ENCODE measurements at places on chromosomes 13 and 19.

GRCh38 chr13:102812611-102813287 lies 13.8 kb downstream of the BIVM start:
- DNase-seq, result no peak

DNA sequence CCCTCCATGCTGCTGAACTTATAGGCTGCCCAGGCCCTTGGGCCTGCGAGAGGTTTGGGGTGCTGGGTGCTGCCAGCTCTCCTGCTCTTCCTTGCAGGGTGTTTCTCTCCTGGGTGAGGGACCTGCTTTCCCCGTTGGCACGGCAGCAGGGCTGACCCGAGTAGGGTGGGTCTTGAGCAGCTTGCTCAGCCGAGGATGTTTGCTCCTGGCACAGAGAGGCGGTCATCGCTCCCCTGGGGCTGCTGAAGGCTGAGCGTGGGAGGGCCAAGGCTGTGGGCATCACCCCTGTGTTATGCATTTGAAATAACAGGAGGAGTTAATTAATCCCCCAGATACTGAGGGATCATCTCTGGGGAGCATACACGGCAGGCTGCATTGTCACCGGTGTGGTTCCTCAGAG lies 5.3 kb downstream of the KCTD15 start:
- DNase-seq, result no peak

DNA sequence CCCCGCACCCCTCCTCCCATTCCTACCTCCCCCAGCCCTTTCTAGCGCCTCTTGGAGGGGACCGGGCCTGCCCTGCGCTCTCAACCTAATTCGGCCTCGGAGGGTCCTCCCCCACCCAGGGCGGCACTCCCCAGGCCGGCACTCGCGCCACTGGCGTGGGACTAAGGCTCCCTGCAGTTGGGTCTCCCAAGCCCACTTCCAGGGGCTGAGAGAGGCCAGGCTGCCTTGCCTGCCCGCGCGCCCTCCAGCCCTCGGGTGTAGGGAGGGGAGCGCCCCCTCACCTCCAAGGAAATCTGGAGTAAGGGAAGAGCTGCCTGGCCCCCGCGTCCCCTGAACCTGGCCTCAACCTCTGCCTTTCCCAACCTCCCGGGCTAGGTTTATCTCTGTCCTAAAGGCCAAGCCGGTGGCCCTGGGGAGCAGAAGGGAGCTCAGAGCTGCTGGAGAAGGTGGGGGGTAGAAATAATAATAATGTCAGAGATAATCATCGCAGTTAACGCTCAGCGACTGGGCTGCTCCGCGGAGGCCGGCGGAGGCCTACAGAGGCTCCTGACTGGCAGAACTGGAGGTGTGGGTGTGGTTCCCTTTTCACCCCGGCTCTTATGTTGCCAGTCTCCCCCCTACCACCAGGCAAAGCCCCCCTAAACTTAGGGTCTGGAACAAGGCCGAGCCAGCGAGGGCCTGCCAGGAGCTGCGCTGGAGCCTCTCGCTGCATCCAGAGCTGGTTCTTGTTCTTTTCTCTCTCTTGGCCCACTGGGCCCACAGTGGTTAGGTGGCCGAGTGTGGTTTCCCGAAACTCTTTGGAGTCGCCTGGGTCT lies 9.6 kb downstream of the ZIC2 start:
- DNase-seq, result no peak

DNA sequence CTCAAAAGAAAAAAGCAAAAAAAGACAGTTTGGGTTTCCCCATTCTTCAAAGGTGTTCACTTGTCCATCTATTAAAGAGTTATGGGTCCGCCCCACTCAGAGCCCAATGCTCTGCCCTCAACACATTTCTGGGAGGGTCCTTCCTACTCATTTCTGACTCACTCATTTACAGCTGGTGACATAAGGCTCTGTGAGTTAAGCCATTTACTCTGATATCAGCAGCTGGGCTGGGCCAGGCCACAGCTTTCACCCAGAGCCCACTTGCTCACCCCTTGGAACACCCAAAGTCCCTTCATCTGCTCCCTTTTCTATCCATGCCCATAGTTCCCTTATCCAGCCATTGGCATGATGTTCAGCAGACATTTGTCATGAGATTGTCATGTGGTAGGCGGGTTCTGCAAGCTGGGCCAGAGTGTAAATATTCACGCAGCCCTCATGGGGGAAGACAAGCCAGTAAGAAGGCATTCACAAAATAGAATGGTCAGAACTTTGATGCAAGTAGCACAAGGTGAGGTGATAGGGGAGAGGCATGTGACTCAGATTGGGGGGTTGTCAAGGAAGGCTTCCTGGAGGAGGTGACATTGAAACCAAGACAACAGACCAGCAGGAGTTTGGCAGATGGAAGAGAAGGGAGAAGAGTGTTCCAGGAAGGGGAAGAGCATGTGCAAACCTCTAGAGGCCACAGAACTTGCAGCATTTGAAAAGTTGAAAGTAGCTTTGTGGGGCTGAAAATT lies 5.9 kb downstream of the MAST1 start:
- no peak for DNase-seq

GRCh38 chr13:52665325-52665724 lies 12.7 kb downstream of the SUGT1 start:
- DNase-seq, result peak; percentile 43

GRCh38 chr13:24679686-24680085 lies 522 bp upstream of the ATP12A start:
- DNase-seq, result no peak

GRCh38 chr19:17172624-17173345 lies 42.4 kb upstream of the USE1 start:
- peak; percentile 32 for DNase-seq

- DNase-seq, result no peak
Measured at GRCh38 chr19:32197896-32198882, 147.2 kb upstream of the ZNF507 start.

DNA sequence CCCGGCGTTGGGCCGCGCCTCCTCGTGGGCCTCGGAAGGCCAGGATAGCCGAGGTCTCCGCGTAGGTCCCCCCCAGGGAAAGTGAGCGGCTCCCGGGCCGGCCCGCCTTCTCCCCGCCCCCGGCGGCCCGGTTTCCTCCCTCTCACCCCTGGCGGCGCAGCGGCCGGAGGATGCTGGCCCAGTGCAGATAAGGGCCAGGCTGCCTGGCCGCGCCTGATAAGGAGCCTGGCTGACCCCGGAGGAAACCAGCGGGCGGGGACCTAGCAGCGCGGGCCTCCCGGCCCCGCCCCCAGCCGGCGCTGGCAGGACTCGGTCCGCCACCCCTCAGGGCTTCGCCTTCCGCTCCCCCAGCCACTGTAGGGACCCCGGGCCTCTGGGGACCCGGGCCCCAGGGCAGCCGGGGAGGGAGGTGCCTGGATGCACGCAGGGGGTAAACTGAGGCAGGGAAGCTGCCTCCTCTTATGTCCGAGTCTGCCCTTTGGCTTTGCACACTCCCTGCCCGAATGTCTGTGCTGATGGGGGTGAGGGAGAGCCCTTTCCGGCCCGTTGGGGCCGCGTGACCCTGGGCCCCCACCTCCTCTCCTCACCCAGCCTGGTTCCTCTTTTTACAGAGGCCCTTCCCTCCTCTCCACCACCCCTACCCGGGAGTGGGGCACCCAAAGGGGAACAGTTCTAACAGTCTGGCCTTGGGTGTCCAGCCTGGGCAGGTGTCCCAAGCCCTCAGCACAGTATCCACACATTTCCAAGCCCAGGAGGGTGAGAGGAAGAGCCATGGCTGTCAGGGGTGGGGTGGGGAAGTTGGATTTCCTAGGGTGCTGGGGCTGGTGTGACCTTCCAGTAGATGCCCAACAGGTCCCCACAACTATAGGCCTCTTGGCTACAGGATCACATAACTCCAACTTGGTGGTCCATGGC lies at the start of gene LYL1:
Gene LYL1, minus strand, starts transcription at position 193 of the 915 bp plus-strand sequence. CDS start 1,687 bp downstream, outside the sequence.
- no peak for DNase-seq

GRCh38 chr13:89891416-89891815 lies 1456.1 kb upstream of the MIR17HG start:
- no peak for DNase-seq

DNA sequence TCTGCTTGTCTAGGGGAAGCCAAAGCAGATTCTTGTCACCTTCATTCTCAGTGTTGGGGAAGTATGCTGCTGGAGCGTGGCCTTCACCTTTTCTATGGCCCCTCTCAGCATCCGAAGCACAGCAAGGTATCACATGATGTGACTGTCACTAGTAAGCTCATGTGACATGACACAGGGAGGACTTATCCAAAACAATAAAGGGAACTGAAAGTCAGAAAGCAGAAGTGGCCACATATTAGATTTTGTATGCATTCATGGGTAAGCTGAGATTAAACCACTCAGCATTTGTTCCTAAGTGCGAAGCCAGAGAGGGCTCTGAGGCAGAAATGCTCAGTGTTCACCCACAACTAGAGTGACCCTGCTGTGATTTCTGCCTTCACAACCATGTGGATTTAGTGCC lies 72.8 kb upstream of the PCDH8 start:
- no peak for DNase-seq

- no peak for DNase-seq
Measured at GRCh38 chr13:98548230-98548629, 28.7 kb downstream of the STK24 start.

DNA sequence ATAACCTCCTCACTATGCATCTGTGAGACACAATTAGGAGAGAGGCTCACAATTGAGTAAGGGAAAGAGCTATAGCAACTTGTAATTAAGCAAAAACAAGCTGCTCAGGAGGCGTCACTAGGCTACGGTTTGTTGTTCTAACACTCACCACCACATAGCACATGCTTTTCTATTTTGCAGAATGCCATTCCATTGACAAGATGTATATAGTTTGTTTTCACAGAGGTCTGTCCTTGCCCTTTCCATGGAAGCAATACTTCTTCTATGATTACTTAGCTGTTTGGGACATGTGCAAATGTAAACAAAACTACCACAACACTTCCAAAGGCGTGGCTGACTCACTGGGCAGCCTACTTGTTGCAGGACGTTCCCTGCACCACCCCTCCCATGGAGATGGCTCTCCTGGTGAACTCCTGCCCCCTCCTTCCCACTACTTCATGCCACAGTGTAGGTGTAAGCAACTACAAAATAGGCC lies 33.9 kb upstream of the FAM216B start:
- DNase-seq, result no peak

GRCh38 chr19:7216373-7216902 lies 77.8 kb downstream of the INSR start:
- DNase-seq, result no peak

DNA sequence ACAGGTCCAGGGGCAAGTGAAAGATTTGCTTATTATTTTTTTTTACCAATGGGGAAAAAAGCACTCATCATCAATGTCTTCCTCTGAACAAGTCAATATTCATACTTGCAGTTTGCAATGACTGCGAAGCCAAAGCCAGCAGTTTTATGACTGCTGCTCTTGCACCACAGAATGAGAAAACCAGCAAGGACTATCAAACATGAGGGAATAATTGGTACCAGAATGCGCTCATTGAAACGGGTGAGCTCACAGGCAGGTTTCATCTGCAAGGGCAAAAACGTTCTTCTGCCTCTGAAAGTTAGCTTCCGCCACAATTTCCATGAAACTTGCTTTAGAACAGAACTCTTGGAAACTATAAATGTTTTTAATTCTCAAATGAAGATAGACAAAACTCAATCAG lies 5.5 kb downstream of the DLEU7 start:
- no peak for DNase-seq

- peak; percentile 91 for DNase-seq
Measured at GRCh38 chr19:33678796-33679585, 57.2 kb downstream of the CHST8 start.

GRCh38 chr13:33918199-33918932 lies 100.4 kb downstream of the RFC3 start:
- DNase-seq, result no peak

DNA sequence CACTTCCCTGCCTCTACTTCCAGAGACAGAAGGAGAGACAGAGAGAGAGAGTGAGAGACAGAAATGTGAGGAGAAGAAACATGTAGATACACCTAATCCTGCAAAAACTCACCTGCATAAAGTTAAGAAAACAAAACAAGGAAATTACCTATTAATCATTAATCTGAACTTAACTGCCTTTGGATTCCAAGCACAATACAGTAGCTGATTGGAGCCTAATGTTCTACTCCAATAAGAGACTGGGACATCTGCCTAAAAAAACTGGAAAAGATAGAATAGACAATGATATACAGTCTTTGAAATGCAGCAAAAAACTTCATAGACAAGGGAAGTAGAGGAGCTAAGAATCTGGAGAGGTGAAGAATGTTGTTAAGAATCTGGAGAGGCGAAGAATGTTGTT lies 910.2 kb upstream of the SLC10A2 start:
- no peak for DNase-seq

DNA sequence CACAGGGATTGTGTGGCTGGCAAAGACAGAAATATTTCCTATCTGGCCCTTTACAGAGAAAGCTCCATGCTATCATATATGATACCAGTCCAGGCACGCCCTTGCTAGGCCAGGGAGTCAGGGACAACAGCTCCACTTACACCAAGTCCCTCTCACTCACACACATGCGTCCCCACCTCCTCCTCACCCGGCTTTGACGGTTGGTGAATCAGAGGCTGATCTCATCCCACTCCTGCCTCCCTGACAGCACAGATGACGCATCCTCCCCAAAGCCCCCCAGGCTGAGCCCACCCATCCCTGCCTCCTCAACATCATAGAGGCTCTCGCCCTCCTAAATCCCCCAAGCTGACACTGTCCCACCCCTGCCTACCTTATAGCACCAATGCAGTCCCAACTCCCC lies 62.7 kb downstream of the F2RL3 start:
- peak; percentile 74 for DNase-seq

DNA sequence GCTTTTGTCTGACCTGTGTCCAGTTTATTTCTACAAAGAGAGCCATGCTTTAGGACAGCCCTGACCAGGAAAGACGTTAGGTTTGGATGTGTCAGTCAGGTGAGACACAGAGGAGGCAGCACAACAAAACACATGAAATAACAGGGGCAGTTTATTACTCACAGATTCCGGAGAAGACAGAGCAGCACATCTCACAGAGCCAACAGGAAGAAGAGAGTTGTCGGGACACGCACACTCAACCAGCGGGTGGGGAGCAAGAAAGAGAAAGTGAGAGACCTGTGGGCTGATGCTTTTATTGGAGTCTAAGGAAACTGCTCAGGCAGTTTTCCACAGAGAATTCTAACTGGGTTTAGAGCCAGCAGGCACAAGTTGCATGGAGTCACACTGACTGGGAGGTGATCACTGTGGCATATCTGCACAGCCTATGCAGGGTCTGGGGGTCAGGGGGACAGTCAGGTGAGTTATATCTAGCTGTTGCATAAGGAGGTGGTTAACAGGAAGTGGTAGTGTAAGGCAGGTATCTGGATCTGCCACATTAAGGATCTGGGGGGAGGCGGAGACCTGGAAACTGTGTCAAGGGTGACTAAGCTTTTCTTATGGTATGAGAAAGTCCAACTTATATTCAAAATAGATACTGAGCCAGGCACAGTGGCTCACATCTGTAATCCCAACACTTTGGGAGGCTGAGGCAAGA lies 24.1 kb upstream of the CEACAM20 start:
- DNase-seq, result no peak

- DNase-seq, result no peak
Measured at GRCh38 chr19:41500443-41500842, 57.5 kb downstream of the ERICH4 start.
